AG08395 (cell line): ENCODE measurements at places on chromosomes 7 and 10.

GRCh38 chr10:77861366-77861765 is 65.2 kb downstream of the DLG5 start:
- DNase-seq: no peak

DNA sequence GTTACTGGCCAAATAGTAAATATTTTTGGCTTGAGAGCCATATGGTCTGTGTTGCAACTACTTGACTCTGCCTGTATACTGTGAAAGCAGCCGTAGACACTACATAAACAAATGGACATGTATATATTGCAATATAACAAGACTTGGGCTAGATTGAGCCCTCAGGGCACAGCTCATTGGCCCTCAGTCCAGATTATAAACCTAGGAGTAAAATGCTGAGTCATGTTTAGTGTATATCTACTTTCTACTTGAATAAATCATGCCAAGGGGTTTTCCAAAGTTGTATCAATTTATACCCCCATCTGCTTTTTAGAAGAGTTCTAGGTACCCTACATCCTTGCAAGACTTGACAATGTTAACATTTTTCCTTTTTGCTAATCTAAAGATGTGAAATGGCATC is 27.4 kb upstream of the POU6F2 start:
- DNase-seq: no peak

- DNase-seq: no peak
Observed at GRCh38 chr7:34718867-34719266, 60.8 kb downstream of the NPSR1 start.

GRCh38 chr7:140623980-140624379 is 16.6 kb downstream of the DENND2A start:
- no peak for DNase-seq

DNA sequence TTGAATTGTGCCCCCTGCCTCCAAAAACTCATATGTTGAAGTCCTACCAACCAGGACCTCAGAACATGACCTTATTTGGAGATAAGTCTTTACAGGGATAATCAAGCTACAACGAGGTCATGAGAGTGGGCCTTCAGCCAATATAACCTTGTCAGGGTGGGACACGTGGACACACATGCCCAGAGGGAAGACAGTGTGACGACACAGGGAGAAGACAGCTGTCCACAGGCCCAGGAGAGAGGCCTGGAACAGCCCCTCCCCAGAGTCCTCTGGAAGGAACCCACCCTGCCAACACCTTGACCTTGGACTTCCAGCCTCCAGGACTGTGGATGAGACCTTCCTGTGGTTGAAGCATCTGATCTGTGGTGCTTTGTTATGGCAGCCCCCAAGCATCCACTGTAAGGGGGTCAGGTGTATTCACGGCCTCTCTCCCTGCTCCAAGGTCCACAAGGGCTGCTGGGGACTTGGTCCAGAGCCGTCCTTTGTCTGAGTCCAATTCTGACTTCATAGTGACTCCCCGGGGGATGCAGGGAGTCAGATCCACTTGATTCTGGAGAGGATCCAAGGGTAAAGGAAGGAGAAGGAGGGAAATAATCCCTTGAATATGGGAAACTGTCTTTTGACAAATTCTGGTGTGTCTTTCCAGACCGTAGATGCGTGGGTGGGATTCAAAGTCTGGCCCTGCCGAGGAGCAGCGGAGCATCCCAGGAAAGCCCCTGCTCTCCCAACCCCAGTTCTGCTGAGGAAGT is 7.0 kb downstream of the CALML3 start:
- no peak for DNase-seq
